ENCODE measurements at places on chromosomes 1 and 21.

DNA sequence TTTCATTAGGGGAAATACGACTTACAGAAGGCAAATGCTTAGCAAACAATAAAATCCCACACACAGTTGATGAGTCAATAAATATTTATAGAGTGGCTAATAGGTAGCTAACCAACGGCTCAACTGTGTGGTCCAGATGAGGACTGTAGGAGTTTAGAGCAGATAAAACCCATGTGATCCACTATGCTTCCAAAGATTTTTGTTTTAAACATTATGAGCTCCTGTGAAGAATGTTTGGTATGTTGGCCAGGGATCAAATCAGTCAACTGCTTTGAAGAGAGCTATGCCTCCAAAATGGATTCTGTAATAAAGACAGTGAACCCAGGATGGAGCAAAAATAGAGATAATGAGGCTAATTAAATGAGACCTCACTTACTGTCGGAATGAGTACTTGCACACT, 72.3 kb upstream of the COL11A1 start:
- DNase-seq: peak; percentile 7

- no peak for DNase-seq
Measured at GRCh38 chr1:34876406-34876805, 16.9 kb upstream of the SMIM12 start.

DNA sequence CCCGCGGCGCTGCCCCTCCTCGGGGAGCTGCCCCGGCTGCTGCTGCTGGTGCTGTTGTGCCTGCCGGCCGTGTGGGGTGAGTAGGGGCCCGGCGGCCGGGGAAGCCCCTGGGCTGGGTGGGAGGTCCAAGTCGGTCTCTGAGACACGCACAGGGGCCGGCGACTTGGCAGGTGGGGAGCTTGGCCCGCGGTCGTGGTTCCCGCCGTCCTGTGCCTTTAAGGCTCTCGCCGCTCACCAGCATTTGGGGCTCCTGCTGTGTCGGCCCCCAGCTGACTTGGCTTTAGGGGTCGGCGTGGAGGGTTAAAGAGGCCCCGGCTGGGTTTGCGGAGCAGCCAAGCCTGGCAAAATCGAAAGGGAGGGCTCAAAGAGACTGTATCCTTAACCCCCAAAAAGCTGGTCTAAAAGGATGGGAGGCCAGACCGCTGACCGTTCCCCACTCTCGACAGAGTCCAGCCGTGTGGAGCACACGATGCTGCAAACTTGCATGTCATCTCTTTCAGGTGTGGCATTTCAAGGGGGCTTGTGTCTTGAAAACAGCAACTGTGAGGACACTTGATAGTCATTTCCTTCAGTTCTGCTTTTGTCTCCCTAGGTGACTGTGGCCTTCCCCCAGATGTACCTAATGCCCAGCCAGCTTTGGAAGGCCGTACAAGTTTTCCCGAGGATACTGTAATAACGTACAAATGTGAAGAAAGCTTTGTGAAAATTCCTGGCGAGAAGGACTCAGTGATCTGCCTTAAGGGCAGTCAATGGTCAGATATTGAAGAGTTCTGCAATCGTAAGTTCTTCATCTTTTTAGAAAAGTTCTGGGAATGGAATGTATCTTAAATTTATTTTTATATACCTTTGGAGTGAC, 540 bp downstream of the CD55 start:
- peak; percentile 17 for DNase-seq

- DNase-seq: no peak
Measured at GRCh38 chr1:185017338-185017737, 28.0 kb upstream of the RNF2 start.

GRCh38 chr1:216168546-216168945, 254.7 kb downstream of the USH2A start:
- no peak for DNase-seq

- DNase-seq: peak; percentile 93
Measured at GRCh38 chr1:22709891-22710700, 543 bp upstream of the EPHB2 start.

DNA sequence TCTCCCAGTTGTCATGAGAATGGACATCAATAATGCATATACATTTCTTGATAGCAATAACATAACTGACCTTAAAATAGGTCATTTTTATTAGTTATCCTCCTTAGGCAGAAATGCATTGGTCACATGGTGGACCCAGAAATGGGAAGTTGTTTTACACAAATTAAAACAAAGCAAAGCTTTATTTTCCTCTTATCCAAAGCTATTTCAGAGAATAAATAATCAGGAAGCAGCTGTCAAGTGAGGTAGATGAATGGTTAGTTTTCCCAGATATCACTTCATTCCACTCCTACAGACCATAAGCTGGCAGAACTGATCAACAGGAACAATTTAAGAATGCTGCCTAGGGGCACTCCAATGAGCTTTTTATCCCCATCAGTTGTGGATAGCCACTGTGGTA, 16.0 kb upstream of the OLIG1 start:
- no peak for DNase-seq

DNA sequence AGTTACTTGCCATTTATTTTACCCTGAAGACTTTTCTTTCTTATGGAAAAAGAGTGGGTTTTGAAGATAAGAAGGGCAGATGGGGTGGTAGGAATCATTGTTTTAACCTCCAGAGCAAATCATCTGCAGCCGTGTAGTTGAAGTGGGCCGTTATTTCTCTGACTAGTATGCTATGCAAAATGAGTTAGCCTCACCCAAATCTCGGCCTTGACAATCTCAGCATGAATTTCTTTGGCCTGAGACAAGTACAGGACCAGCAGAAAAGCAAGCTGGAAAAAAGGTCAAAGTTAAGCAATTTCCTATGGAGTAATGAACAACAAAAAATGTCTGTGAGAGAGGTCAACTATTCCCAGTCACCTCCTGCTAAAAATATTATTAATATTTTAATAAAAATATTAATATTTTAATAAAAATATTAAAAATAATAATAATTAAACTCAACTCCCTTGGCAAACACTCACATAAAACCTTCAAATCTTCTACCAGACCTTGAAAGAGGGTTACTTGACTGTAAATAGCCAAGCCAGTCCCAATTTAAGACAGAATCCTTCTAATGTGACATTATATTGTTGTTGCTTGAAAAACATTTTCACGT, 6.8 kb upstream of the TEKT2 start:
- DNase-seq: no peak

GRCh38 chr1:242405947-242406346, 118.5 kb downstream of the PLD5 start:
- no peak for DNase-seq

GRCh38 chr1:205568135-205568468, 63.6 kb downstream of the CDK18 start:
- DNase-seq: no peak

- DNase-seq: no peak
Measured at GRCh38 chr1:76562292-76562691, 305.0 kb upstream of the ST6GALNAC5 start.

- no peak for DNase-seq
Measured at GRCh38 chr1:30968220-30968971, 59.8 kb upstream of the SDC3 start.

GRCh38 chr1:25989440-25990234, 8.2 kb downstream of the PAFAH2 start:
- no peak for DNase-seq

DNA sequence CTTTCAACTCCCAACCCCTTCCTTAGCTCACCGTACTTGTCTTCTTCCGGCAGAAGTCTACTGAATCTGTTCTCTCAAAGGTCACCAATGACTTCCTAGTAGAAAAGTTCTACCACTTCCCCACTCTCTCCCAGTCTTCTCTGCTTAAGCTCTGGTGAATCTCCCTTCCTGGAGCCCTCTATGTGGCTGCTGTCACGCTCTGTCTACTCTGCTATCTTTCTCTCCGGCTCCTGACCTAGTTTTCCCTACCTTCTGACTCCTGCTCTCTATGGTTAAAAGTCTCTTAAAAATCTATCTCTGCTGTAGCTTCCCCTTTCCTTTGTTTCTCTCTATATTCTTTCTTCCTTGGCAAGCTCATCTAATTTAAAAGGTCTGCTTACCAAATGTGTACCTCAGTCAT, 350.1 kb upstream of the GREM2 start:
- DNase-seq: no peak

DNA sequence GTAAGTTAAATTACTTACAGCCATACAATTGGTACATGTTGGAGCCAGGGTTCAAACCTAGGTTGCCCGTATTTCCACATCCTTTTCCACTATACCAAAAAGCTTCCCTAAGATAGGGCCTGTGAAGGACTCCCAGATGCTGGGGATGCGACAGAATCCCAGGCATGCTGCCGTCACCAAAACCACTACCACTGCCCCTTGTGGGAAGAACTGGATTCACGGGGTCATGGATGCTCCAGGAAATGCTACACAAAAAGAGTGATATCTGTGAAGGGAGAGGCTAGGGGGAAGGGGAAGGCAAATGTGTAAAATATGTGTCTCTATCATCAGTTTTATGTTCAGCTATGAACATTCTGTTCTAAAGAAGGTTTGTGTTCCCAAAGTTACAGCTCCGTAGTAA, 133.9 kb upstream of the IVNS1ABP start:
- no peak for DNase-seq

GRCh38 chr1:67457247-67457646, 27.0 kb upstream of the SERBP1 start:
- no peak for DNase-seq

DNA sequence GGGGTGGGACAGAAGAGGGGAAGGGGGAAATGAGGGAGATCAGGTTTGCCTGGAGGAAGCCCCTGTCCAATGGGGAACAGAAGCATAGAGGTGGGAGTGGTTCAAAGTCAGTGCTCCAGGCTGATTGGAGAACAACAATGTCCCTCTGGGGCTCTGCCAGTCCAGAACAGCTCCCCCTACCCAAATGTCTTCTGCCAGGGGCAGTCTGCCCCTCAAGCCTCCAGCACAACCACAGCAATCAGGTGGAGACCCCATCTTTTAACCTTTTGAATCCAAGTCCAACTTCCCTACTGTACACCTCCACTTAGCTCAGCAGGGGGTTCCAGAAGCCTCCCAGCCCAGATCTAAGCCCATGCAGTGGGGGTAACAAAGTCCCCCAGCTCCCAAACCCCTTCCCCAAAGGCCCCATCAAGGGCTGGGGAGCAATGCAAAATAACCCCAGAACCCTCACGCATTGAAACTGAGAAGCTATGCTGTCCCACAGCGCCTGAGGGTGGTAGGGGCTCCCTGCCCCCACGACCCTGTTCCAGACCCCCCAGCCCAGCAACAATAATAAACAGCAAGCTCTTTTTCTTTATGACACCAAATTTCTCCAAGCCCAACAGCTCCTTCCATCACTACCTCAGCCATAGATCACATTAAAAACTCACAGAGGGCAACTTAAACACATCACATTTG, 3.3 kb downstream of the AHDC1 start:
- peak; percentile 75 for DNase-seq

GRCh38 chr1:18895317-18895716, 7.0 kb downstream of the ALDH4A1 start:
- no peak for DNase-seq

GRCh38 chr1:212664409-212665199, 35.0 kb downstream of the BATF3 start:
- DNase-seq: no peak

DNA sequence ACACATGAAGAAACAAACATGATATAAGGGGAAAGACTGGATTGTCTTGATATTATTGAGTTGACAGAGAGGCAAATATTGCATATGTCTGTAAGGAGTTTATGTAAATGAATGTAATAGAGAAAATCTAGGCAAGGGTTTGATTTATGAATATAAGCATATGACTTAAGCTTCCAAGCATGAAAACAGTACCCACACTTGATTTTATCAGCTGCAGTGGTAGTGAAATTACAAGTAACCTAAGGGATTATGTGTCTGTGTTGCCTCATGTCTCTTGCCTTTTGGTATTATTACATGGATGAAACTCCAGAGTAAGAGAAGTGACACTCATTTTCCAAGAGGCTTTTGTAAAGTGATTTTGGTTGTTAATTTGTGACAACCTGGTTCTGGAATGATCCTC, 1678.9 kb downstream of the KCNT2 start:
- no peak for DNase-seq

- no peak for DNase-seq
Measured at GRCh38 chr1:41862384-41863221, 56.1 kb downstream of the HIVEP3 start.

DNA sequence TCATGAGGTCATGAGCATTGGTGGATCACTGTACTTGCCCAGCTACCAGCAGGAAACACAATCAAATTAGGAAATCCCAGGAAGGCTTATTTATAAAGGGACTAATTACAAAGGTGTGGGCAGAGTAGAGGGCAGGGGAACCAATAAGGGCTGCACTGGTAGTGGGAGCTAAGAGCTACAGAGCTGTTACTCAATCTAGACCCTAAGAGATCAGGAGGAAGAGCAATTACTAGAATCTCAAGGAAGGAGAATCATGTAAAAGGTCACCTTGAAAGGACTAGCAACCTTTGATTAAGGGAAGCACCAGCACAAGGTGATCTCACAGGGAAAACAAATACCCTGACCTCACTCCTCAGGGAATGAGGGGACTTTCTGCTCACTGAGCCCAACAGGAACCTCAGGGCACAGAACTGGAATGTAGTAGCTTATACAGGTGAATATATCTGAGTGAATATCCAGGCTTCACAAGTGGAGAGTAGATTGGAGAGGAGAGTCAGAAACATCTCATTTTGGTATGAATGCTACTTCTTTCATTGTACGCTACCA, 66.8 kb downstream of the SAMSN1 start:
- DNase-seq: no peak

DNA sequence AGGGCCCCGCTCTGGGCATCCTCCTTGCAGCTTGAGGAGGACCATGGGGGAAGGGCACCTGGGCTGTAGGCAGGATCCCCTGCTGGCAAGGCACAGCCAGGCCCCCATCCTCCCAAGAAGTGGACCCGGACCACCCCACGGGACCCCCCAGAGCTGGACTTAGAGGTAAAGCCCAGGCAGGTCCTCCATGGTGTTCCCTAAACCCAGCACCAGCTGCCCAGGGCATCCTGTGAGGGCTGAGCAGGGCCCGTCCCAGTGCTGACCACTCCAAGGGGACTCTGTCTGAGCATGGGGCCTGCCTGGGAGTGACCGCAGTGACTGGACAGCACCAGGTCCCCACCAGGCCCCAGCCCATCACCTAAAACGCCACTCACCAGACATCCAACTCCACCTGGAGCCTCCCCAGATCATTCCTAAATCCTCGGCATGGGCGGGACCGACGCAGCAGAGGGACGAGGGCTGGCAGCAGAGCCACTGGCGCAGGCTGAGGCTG, 21.3 kb downstream of the COL6A2 start:
- no peak for DNase-seq

- DNase-seq: no peak
Measured at GRCh38 chr21:41765420-41765821, 1.4 kb downstream of the RIPK4 start.

GRCh38 chr1:20732071-20732587, 374 bp downstream of the SH2D5 start:
- DNase-seq: peak; percentile 45

- peak; percentile 96 for DNase-seq
Measured at GRCh38 chr1:54488065-54488750, 59.8 kb upstream of the ACOT11 start.
